ENCODE measurements at places on chromosomes 2 and 18. TPM values are rescaled to one million over a fixed set of nuclear protein-coding genes. Genes with fewer than 3 reads are reported as not detected.

The MOGAT1 gene
- total RNA-seq = not detected

The DPP4 gene
- total RNA-seq = 5.9 TPM

The CAPN13 gene
- not detected for total RNA-seq

The REG1B gene
- not detected for total RNA-seq

The PASK gene
- 6.1 TPM for total RNA-seq

The SLC19A3 gene
- total RNA-seq = 0.59 TPM

The GALNT1 gene
- total RNA-seq = 33.3 TPM

The ANKRD30B gene
- not detected for total RNA-seq

The SLC38A11 gene
- total RNA-seq = not detected

The TPO gene
- total RNA-seq = not detected

The SNORC gene
- 1.5 TPM for total RNA-seq

The SLC5A7 gene
- total RNA-seq = not detected

The UGT1A8 gene
- not detected for total RNA-seq

Data from bronchus fibroblast of lung (primary cell).